Activated T-cell treated with anti-CD3 and anti-CD28 coated beads for 24 hours (primary cell): ENCODE measurements at places on chromosomes 13 and 19.

DNA sequence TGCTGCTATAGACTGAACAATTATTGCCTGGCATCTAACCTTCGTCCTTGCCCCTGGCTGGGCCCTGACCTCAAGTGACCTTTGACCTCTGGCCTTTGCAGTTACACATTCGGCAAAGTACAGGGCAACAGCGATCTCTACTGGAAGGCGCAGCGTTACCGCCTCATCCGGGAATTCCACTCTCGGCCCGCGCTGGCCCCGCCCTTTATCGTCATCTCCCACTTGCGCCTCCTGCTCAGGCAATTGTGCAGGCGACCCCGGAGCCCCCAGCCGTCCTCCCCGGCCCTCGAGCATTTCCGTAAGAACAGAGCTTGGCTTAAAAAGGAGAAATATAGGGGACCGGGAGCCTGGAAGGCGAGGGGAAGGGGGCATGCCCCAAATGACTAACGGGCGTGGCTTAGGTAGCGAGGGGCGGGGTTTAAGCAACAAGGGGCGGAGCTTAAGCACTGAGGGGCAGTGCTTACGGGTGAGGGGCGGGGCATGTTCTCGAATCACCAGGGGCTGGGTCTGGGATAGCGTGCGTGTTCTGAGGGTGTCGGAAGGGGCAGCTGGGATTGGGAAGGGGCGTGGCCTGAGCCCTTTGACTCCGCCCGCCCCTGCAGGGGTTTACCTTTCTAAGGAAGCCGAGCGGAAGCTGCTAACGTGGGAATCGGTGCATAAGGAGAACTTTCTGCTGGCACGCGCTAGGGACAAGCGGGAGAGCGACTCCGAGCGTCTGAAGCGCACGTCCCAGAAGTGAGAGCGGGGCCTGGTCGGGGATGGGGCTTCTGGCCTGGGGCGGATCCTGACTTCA is 52.7 kb downstream of the TRPM4 start:
- DNase-seq, result peak; percentile 16

- DNase-seq, result no peak
These were observed 3.1 kb downstream of the ADAMTS10 start for GRCh38 chr19:8607386-8607785.

GRCh38 chr19:33865306-33865705 is 68.6 kb downstream of the KCTD15 start:
- DNase-seq, result no peak

- DNase-seq, result no peak
These were observed 8.5 kb downstream of the TMTC4 start for GRCh38 chr13:100666124-100666523.

GRCh38 chr19:46878613-46879375 is 18.0 kb downstream of the ARHGAP35 start:
- DNase-seq, result no peak

GRCh38 chr13:74646091-74646490 is 511.9 kb upstream of the KLF12 start:
- DNase-seq, result no peak

- peak; percentile 18 for DNase-seq
These were observed 161.5 kb downstream of the KATNAL1 start for GRCh38 chr13:30145709-30146367.

GRCh38 chr13:64867856-64868255 is 2362.3 kb downstream of the PCDH9 start:
- no peak for DNase-seq

DNA sequence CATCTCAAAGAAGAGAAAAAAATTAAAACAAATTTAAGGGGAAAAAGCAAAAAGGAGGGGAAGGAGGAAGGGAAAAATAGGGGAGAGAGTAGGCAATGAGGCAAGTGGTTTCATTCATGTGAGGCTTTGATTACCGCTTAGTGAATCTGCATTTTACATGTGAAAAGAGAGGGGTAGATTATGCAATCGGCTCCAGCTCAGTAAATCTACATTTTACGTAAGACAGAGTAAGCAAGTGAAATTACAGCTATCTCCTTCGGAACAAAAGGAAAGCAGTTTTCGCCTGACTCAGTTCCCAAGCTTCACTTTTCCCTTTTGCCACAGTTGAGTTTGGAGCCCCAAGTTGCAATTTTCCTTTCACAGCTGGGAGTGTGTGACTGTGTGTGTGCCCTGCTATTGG is 16.0 kb upstream of the OLFM2 start:
- no peak for DNase-seq

DNA sequence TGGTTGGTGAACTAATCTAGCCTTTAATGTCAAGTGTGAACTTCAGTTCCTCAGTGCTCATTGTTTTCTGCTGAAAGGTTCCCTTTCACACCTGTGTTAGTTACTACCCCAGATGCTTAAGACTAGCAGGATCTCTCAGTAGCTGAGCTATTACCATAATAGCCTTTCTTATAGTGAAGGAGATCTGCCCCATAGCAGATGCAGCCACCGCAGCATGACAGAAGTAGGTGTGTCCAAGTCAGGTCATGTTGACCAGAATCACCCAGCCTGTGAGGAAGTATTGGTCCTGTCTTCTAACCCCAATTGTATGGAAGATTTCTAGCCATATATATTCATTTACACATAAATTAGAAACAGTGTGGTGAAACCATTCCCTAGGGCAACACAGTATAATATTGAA is 37.3 kb downstream of the ZAR1L start:
- DNase-seq, result no peak

GRCh38 chr19:30719999-30720345 is 347.8 kb downstream of the ZNF536 start:
- DNase-seq, result no peak

DNA sequence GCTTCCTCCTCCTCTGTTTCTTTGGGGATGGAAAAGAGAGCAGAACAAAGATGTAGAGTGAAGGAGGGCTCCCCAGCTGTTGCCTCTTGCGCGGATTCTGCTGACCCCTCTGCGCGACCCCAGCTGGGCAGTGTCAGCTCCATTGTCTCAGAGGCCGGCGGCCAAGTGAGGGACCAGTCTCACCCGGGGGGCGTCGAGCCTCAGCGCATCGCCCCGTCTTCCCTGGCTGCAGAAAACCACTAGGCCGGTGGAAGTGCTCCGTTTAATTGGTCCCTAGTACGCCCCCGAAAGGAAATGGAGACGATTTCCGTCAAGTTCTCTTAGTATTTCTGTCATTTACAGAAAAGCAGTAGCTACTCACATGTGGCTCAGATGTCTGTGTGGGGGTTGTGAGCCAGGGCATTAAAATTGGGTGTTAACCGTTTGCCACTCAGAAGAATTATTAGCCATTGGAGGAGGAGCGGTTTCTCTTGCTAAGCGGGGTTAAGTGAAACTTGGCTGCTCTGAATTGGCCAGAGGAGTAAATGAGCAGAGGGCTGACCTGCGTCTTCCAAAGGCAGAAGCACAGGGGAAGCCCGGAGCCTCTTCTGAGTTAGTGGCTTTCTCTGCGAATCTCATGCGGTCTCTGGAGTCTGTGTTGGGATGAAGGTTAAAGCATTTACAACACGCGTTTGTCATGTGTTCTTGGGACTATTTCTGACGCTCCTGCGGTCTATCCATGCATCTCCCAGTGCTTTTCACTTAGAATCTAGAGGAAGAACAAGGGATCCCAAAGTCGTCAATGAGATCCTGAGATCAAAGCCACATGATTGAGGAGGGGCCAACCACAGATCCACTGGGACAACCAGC is 132.8 kb upstream of the MYO16 start:
- no peak for DNase-seq

DNA sequence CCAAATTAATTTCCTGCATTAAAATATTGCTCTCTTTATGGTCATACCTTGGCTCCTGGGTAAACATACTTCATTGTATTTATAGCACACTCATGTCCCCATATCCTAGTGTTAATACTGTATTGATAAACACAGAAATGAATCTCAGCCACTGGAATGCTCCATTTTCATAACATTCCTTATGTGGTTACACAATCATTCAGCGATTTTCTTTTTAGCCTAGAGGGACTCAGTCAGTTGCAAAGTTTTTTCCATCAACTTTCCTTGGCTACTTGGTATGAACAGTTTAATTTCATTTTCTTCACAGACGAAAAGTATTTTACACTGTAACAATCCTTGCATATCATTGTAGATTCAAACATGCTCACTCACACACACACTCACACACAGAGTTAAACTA is 471.5 kb downstream of the FGF14 start:
- DNase-seq, result no peak

- no peak for DNase-seq
These were observed 41.5 kb downstream of the ZNF787 start for GRCh38 chr19:56079609-56080008.

GRCh38 chr19:17794412-17794730 is 567 bp upstream of the B3GNT3 start:
- no peak for DNase-seq

- DNase-seq, result no peak
These were observed 38.2 kb upstream of the ZNF492 start for GRCh38 chr19:22595918-22596341.

DNA sequence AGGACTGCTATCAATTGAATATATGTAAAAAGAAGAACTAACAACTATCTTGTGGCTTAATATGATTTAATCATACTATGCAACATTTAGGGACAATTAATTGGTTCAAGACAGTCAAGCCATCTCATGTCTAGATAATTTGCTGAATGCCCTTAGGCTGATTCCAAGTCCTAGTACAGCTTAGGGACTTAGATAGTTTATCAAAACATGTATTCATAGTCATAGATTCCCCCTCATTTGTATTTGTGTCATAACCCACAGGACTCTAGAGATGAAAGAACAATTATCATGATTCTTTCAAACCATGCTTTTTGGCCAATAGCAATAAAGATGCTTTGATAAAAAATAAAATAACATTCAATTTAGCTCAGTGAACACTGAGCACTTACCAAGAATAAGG is 607.6 kb downstream of the SLITRK1 start:
- no peak for DNase-seq

- DNase-seq, result no peak
These were observed 5.3 kb upstream of the CFAP97D2 start for GRCh38 chr13:114173745-114174144.

DNA sequence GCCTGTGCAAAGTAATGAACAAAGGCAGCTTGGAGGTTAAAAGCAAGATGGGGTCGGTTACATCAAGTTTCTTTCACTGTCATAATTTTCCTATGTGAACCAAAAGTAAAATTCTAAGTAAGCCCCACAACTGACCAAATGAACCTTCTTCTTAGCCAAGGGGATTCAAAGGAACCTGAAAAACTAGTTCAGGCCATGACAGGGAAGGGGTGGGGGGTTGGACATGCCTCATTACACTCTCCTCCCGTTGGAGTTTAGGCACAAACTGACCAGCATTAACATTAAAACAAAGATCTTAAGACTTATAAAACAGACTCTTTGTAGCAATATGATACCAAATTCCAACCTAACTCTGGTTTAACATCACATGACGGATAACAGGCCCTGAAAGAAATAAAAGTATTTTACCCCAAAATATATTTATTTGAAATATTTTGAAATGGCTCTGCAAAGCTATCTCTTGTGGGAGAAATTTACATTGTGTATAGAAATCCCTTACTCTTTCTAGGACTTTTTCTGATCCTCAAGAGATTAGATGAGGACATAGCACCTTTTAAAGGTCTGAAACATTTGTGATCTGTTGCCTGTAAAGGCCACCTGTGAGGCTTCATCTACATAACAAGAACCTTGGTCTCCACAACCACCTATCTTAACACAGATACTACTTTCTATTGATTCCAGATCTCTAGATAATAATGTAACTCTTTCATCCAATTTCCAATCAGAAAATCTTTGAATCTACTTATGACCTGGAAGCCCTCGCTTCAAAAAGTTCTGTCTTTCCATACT is 1829.0 kb upstream of the MIR17HG start:
- DNase-seq, result no peak

GRCh38 chr13:111132948-111133347 is 17.8 kb downstream of the ARHGEF7 start:
- no peak for DNase-seq

GRCh38 chr19:1156305-1156801 is 17.7 kb downstream of the SBNO2 start:
- no peak for DNase-seq

- DNase-seq, result no peak
These were observed 1707.6 kb upstream of the SLC10A2 start for GRCh38 chr13:104773775-104774174.

DNA sequence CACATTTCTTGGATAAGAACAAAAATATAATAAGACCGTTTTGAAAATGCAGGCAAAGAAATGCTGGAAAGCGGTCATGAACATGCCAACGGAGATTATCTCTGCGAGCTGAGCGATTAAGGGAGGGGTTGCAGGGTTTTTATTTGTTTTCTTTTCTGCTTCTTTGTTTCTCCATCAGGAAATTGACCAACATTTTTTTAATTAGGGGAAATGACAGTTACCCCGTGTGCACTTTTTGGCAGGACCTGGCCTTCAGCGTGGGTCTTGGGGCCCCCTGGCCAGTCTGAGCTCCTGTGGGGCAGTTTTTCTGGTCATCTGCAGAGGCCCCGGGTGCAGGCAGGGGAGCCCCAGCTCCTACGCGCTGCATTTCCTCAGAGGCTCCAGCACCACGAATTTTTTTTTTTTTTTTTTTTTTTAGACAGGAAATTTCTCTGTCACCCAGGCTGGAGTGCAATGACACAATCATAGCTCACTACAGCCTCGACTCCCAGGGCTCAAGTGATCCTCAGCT is 31.3 kb upstream of the HOMER3 start:
- no peak for DNase-seq

- no peak for DNase-seq
These were observed 37.6 kb upstream of the NFIC start for GRCh38 chr19:3328743-3329142.

DNA sequence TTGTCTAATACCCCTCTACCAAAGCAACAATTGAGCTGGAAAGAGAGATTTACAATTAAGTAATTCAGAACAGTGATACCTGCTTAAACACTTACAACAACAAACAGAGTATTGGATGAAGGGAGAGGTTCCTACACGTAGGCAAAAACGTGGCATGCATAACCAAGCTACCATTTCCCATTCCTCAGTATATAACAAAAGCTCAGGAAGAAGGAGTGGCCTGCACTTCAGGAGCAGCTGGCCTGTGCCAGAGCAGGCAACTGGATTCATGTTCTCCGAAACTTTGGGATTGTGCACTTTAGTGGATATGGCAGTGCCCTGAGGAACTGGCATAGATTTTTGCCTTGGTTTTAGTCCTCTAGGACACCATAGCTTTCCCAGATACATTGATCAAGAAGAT is 630.2 kb upstream of the PCDH9 start:
- DNase-seq, result no peak
